ENCODE measurements at places on chromosomes 2 and 18.
A peak's percentile ranks its signal among the peaks of the same experiment; 100 is the strongest.

DNA sequence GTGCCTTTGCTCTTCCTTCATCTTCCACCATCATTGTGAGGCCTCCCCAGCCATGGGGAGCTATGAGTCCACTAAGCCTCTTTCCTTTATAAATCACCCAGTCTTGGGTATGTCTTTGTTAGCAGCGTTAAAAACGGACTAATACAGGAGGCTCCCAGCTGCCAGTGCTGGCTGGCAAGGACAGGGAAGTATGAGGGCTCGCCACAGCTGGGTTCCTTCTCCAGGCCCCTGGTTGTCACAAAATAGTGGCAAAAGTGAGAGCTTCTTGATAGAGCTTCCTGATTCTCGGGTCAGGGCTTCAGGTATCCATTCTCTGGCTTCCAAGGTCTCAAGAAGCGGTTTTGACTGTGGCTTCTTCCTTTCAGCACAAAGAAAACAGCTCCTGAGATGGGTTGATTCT is 85.0 kb downstream of the ZNF516 start:
- no peak for DNase-seq

- peak; percentile 94 for DNase-seq
Measured at GRCh38 chr18:13235981-13236380, 17.4 kb downstream of the LDLRAD4 start.

DNA sequence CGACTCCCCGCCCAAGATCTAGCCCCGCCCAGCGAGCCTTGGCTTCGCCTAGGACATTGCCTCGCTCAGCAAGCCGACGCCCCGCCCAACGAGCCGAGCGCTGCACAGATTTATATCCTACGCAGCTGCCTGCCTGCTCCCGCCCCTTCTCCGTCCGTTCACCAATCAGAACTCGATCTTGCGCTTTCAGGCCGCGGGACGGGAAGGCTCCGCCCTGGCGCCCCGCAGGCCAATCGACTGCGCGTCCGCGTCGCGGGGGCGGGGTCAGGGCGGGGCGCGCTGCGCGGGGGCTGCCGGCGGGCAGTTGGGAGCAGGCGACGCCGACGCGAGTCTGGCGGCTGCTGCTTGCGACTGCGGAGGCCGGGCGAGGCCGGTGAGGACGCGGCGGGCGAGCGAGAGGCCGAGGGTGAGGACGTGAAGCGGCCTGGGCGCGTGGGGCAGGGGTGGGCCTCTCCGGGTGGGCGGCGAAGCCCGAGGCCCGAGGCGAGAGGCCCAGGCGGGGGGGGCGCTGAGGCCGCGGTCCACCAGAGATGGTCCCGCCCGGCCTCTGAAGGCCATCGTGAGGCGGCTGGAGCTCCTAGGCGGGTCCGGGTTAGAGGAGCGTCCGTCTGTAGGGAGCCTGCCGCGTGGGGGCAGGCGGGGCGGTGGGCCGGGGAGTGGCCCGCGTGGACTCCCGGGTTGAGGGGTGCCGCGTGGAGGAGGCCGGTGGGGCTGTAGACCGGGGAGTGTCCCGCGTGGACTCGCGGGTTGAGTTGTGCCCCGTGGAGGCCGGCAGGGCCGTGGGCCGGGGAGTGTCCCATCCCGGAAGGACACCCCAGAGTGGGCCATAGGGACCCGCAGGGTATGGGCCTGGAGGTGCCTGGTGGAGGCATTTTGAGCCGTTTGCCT is at the start of gene FARP2:
Gene FARP2 (plus strand): TSS at position 303 of the 888 bp plus-strand sequence. CDS start 16,823 bp downstream, outside the sequence.
- peak; percentile 100 for DNase-seq

DNA sequence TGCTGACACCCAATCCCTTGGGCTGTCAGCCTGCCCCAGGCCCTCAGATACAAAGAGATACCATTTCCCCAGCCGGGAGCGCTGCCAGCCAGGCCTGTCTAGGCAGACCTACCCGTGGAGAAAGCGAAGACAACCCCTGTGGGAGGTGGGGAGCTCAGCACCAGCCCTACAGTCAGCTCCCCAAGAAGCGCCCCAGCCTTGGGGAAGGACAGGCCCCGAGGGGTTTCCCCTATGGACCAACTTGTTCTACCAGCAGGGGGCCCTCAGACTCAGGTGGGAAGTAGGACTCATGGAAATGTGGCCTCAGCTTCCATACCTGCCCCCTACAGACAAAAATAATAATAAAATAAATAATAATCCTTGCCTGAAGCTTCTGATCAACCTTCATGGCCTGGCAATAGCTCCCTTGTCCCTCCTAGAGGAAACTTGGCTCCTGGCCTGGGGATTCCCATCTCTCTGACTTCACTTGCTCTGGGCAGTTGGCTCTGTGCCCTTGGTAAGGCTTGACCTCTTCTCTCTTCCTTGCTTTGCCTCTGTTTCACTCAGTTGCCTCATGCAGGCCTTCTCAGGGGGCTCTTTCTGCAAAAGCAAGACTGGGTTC is 7.0 kb downstream of the SLC35F6 start:
- DNase-seq: peak; percentile 93

DNA sequence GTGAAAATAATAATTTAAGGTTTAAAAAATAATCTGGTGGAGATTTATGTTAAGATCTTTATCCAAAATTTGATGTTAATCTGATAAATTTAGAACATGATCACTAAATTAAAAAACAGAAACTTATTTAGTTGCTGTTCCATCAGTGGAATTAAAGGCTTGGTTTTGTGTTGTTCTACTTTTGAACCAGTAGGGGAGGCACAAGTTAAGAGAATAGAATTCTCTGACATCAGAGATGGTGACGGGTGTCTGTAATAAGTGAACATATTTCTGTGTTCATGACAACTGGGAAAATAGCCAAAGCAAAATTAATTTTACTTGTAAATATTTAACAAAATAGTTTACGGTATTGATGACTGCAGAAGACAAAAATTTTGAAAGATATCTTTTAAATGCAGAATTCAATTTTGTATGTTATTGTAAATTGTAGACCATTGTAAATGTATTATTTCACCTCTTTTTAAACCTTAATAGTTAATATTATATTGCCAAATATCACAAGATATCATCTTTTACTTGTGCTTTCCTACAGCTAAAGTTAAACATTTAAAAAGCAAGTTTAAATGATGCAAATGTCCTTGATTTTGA is 106.0 kb downstream of the UBR3 start:
- no peak for DNase-seq

Measured in posterior vena cava (tissue), 2 donors.